Panc1 (cell line): ENCODE measurements at places on chromosomes 2 and 18. TPM values are rescaled to one million over a fixed set of nuclear protein-coding genes. Genes with fewer than 3 reads are reported as not detected.

DNA sequence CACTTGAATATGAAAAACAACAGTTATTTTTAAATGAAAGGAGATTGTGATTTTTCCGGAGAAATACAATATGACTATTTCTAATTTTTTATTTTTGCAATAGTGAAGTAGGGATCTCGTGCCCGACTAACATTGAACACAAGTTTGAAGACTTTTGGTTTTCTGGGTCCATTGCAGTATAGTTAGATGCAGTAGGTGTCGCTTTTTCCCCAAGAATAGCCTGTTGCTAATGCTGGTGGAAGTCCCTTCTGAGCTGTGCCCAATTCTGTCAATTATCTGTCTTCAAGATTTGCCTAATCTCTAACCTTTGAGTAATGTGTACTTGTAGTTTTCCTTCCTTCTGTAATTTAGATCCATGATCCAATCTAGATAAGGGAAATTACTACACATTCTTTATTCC lies 36.5 kb downstream of the SEMA4F start:
- DNase-seq, result peak; percentile 71

- no peak for DNase-seq
Measured at GRCh38 chr18:14085770-14086457, 46.3 kb downstream of the ZNF519 start.

DNA sequence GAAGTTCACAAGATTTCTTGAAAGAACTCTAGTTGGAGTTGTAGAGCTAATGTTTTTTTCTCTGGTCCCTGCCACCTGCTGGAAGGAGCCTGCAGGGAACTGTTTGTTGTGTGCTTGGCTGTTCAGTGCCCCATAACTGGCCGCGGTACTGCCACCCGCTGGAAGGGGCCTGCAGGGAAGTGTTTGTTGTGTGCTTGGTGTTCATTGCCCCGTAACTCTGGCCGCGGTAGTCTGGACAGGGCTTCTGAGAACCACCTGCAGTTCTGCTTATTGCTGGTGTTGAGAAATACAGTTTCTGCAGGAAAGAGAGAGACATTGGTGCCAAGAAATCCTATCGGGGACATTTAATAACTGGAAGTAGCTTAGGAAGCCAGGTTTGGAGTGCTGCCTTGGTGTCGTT lies 58.1 kb downstream of the AGAP1 start:
- DNase-seq, result peak; percentile 8

DNA sequence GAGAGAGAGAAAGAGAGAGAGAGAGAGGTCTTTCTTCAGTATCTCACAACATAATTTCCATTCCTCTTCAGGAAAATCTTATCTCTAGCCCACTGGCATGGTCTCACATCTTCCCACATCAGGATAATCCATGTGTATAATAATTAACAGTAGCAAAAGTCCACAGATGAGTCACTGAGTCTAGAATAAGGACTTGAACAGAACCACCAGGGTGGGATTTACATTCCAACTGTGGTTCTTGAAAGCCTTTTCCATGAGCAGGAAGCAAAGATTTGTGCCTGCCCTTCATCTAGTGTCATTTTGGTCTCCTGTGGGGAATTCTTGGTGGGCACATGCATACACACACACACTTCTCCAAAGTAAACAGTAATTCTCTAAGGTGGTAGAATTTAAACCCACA lies 107.1 kb upstream of the TCF4 start:
- DNase-seq, result no peak

GRCh38 chr2:216181953-216182461 lies 72.9 kb downstream of the XRCC5 start:
- no peak for DNase-seq

- no peak for DNase-seq
Measured at GRCh38 chr2:173043897-173044519, 31.6 kb upstream of the MAP3K20 start.

- no peak for DNase-seq
Measured at GRCh38 chr2:65277791-65278483, 50.3 kb downstream of the ACTR2 start.

DNA sequence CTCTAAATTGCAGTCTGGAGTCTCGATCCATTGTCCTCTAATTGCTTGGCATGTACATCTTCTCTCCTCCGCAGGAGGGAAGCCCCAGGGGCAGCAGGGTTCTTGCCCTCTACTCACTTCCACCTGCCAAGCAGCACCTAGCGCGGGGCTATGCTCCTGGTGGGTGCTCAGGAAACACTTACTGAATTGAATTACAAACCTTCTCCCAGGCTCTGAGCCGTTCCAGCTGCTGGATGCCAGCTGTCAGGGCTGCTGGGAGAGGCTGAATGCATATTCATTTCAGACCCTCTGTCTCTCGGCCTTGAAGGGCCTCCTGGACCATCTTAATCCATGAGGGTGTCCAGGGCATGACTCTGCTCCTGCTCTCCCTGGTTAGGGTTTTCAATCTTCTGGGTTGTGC lies 94.0 kb downstream of the CELF4 start:
- no peak for DNase-seq

- no peak for DNase-seq
Measured at GRCh38 chr2:66813525-66813924, 378.6 kb downstream of the MEIS1 start.

DNA sequence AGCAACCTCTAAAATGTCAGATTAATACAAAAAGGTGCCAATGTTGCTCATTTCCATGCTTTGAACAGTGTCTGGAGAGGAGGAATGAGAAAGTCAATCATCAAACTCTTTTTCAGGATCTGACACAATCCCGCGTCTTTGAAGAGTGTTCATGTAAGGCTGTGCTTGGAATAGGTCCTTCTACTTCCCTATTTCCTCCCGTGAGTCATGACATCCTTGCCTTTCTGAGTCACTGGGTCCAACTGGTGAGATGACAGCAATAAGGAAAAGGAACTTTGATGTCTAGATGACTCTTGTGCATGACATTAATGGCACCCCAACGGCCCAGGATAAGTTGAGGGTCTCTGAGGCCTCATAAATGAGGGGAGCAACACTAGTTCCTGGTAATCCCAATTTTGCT lies 109.0 kb upstream of the CELF4 start:
- no peak for DNase-seq

- DNase-seq, result no peak
Measured at GRCh38 chr2:66448136-66448991, 13.4 kb downstream of the MEIS1 start.

DNA sequence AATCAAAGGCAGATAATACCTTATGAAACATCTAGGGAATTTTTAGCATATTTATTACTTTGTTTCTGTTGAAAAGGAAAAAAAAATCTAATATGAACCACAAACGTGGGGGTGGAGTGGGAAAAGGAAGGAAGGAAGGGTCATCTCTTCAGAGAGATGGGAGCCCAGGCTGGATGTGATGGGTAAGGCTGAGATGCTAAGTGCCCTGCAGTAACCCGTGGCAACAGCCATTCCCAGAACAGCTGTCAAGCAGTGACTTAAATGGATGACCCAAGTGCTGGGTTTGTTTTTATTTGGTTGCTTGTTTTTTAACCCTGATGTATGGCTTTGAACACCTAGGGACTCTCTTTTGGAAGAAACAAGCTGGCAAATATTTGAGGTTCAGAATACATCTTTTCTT lies 50.7 kb upstream of the KLF7 start:
- DNase-seq, result no peak

DNA sequence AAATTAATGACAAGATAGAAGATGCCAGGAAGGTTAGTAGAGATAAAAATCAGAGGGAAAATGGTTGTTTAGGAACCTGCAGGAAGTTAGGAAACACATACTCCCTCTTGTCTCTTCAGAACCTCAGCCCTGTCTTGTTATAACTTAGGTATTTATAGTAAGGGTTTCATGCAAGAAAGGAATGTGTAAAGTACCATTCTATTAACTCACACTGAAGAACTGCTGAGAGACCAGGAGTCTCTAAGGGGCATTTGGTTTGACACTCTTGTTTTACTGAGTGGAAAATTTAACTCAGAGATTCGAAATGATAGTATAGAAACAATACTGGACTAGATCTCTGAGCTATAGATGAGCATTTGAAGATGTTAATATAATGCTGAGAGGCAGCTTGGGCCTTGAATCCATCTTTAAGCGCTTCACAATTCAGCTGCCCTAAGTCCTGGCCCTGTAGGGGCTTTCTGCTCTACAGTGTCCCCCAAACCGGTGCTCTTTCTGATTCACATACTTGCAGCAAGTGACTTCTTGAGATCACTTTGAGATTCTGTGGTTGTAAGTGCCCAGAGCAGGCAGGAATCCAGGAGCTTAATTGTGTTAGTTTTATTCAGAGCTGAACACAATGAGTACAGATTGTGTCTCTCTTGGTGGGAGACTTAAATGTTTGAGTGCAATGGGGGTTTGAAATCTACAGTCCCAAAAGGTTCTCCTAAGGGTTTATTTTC lies 235.0 kb upstream of the RGPD4 start:
- DNase-seq, result no peak

GRCh38 chr2:107418708-107419107 lies 408.0 kb upstream of the RGPD4 start:
- DNase-seq, result no peak

- DNase-seq, result no peak
Measured at GRCh38 chr2:143558665-143559064, 429.4 kb downstream of the ARHGAP15 start.

GRCh38 chr18:33735428-33735827 lies 157.4 kb downstream of the ASXL3 start:
- DNase-seq, result no peak

GRCh38 chr2:20946468-20946867 lies 97.4 kb downstream of the APOB start:
- DNase-seq, result no peak

- DNase-seq, result no peak
Measured at GRCh38 chr2:216349366-216349765, 22.9 kb downstream of the MARCHF4 start.

DNA sequence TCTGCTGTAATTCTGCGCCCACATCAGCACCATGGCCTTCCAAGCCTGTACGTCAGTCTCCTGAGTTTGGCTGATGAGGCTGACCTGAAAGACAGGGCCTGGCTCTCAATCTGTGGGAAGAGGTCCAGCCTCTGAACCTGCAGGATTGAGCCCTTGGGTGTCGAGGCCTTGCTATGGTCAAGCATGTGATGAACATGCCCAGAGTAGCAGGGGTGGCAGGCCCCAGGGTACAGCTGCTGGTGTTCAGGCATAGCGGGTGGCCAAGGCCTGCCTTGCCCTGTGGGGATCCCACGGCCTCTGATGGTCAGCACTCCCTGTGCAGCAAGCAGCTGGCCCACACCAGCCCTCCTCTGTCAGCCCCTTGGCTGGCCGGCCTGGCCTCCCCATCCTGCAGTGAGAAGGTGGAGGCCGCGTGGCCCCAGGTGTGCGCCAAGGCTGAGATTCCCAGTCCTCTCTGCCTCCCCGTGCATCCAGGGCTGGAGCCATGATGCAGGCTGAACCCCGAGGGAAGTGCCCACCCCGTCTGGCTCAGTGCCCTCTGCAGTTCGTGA lies 298.4 kb downstream of the NDUFA10 start:
- no peak for DNase-seq

DNA sequence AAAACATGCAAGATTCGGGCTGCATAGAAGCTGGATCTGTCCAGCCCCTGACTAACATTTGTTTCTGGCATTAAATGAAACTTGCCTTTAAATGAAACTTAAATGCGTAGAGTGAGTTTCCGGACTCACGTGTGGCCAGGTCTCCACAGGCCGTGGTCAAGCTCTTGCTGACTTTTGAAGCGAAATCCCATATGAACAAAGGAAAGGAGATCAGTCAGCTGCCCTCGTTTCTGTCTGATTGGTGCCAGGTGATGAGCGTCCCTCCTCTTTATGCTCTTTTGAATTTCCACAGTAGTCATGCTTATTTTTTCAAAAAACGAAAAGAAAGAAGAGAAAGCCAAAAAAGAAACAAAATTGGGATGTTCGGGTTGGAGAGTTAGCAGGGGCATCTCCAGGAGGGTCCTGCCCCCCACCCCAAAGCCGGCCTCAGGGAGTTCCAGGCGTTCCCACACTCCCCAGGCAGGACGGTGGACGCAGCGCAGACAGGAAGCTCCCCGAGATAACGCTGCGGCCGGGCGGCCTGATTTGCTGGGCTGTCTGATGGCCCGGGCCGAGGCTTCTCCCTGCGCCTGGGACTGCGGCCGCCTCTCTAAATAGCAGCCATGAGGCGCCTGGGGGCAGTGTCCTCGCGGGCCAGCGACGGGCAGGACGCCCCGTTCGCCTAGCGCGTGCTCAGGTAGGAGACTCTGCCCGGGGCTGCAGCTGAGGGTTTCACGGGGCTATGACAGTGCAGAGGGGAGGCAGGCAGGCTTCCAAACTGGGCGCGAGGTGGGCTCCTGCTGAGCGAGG lies at the start of gene COLEC11:
TSS of gene COLEC11 (plus strand) at position 620 of the 789 bp plus-strand sequence. CDS start 9,229 bp downstream, outside the sequence.
- no peak for DNase-seq

DNA sequence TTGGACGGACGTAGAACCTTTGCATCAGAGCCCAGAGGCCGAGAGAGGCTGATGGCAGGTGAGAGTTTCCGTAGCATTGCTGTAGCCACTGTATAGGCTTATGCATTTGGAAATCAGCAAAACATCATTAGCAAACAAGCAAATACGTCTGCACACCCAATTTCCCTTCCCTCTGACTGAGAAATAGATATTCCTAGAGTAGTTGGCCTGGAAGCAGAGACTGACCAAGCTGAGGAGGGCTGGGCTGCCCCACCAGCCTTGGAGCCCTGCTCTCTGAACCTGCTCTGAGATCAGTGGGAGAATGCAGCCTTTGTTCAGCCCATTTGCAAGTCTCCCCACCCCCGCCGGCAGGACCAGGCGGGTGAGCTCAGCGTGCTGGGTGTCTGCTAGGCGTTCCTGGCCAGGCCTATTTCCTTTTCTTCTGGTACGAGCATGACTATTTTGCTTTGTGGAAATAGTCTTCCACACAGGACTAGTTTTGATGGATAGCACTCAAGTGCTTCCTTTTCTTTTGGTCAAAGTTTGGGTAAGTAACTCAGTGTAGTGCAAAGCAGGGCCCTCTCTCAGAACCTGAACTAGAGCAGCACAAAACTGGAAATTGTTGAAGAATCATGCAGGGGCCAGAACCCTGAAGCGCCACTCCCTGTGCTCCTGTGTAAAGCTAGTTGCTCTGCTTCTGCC lies 21.9 kb upstream of the RNF149 start:
- no peak for DNase-seq

DNA sequence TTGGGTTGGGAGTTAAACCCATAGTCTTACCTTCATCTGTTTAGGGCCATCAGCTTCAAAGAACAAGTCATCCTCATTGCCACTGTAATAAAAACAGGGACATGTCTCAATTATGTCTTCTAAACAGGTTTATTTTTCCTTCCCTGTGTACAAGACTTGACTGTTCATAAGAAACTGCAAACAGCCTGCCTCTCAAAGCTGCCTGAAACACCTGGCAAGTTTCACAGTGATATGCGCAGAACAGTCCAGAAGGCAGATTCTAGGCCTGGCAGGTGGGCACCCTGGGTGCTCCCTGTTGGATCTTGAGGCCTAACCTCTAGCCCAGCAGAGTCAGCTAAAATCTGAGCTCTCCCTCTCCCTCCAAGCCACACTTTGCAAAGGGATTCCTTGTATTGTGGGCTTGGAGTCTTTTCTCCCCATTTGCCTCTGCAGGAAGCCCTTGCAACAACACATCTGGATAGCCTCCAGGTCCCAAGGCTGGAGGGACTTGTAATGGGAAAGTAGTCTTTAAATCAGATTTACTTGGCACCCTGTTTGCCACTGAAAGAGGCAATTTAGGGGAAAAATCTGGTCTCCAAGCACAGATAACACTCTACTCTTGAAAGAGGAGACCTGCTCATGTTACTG lies 930 bp downstream of the IL1B start:
- DNase-seq, result no peak

Gene COL3A1
- 6.9 TPM for total RNA-seq

Gene TSHZ1
- total RNA-seq, result 10.0 TPM

Gene APCDD1
- total RNA-seq, result 0.36 TPM

Gene CERS6
- total RNA-seq, result 30.3 TPM

Gene DAPL1
- total RNA-seq, result not detected

Gene SERPINB12
- not detected for total RNA-seq

Gene CRIM1
- 290 TPM for total RNA-seq

Gene REG3G
- not detected for total RNA-seq

Gene IL37
- total RNA-seq, result not detected

Gene ZNF385B
- total RNA-seq, result 0.28 TPM

Gene TRABD2A
- total RNA-seq, result 1.7 TPM

Gene MTERF4
- total RNA-seq, result 28.9 TPM
